ENCODE measurements at places on chromosomes 5 and 9. TPM values are rescaled to one million over a fixed set of nuclear protein-coding genes. Genes with fewer than 3 reads are reported as not detected.

DNA sequence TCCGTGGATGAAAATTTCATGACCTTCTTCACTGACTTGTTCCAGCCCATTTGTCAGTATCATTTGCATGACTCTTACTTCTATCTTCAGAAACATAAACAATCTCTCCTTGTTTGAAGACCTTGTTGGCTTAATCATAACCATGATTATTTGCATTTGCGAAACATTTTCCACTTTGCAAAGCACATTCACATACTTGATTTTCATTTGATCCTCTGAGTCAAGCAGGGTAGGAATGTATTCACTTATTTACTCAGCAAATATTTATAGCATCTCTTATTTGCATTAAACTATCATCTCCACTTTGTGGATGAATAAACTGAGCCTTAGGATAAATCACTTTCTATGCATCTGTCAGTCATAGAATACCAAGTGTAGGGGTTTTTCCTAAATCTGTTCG lies 343.0 kb upstream of the SGCD start:
- no peak for DNase-seq
- H3K36me3 ChIP-seq, result no peaks in the 10 kb centered on the region
- H3K27ac ChIP-seq, result no peak overlapping the region
- H3K27me3 ChIP-seq, result no peaks in the 10 kb centered on the region

DNA sequence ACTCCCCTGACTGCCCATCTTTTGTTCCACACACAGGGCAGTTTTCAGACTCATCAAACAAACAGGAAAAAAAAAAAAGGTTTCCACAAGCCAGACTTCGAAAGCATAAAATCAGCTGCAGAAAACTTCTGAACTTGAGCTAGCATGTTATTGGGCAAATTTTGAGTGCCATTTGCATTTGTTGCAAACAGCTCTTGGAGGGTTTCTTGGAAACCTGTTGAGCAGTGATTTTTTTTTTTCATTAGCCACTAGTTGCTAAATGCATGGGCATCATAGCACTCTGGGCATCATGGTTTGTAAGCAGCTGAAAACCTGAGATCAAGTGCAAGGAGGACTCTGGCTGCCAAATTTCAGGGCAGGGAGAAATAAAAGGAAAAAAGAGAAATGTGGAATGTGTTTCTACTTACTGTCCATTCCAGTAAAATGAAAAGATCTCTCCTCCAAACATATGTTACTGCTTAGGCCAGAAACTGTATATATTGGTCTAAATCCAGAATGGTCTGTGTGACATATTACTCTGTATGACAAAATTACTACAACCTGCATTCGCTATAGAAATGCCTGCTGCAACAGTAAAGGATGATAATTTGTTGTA lies 85.2 kb upstream of the SMIM23 start:
- no peak overlapping the region for H3K27ac ChIP-seq
- H3K4me3 ChIP-seq, result no peak overlapping the region
- H3K36me3 ChIP-seq, result no peaks in the 10 kb centered on the region
- H3K4me1 ChIP-seq, result no peaks in the 10 kb centered on the region
- DNase-seq, result no peak

GRCh38 chr5:87266914-87267573 lies 639 bp upstream of the RASA1 start:
- H3K27ac ChIP-seq, result peak overlapping the region; percentile 87
- peak overlapping the region; percentile 81 for H3K4me3 ChIP-seq
- no peaks in the 10 kb centered on the region for H3K36me3 ChIP-seq

DNA sequence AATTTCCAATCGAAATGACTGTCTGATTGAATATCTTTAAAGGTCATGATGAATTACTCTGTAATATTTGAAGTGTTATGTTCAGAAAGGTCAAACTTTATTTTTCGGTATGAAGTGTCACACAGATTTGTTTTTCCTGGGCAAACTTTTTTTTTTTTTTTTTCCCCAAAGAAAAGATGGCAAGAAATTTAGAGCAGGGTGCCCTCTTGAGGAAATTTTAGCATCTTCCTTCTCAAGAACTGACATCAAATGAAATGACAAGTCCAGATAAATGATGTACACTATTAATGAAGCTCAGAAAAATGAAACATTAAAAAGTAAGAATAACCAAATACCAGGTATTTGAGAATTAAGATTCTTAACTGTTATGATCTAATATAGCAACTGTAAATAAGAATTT lies 123.6 kb downstream of the INVS start:
- H3K27ac ChIP-seq, result no peak overlapping the region
- H3K4me3 ChIP-seq, result no peak overlapping the region
- no peak for DNase-seq

DNA sequence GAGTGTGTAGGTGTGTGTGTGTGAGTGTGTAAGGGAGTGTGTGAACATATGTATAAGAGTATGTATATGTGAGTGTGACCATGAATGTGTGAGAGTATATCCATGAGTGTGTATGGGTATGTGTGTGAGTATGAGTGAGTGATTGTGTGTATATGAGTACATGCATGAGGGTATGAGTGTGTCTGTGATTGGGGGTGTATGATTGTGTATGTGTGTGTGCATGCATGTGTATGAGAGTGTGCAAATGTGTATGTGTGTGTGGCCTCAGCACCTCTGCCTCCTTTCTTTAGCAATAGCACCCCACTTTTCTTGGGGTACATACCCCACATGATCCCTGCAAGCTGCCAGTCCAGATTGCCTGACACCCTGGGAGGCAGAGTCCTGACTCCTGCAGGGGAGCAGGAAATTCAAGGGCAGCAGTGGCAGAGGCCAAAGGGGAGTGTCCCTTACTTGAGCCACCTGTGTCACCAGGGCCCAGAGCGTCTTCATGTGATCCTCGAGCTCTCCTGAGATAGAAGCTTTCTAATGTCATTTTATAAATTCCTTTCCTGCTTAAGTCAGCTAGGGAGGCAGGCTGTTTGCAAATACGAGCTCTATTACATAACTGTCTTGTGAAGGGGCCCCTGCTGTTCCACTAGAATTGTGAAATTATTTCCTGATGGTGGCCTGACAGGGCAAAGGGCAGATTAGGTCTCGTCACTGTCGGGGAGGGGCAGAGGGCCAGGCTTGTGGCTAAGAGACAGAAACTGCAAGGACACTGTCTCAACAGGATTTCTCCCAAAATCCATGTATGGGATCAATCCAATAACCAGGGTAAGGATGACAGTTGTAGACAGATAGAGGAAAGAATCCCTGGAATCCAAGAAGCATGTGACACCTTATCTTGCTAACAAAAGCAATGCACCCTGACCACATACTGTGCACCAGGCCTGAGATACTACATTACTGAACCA lies 389.1 kb downstream of the GADD45G start:
- H3K4me3 ChIP-seq, result no peak overlapping the region
- DNase-seq, result peak; percentile 84
- H3K27me3 ChIP-seq, result no peaks in the 10 kb centered on the region
- H3K36me3 ChIP-seq, result no peaks in the 10 kb centered on the region

- no peaks in the 10 kb centered on the region for H3K27me3 ChIP-seq
- H3K4me3 ChIP-seq, result no peak overlapping the region
- H3K27ac ChIP-seq, result no peak overlapping the region
- H3K4me1 ChIP-seq, result peaks cover 9% of the 10 kb centered on the region
- peaks cover 9% of the 10 kb centered on the region for H3K36me3 ChIP-seq
These were observed 48.1 kb downstream of the TENT4A start for GRCh38 chr5:6761333-6761732.

- H3K36me3 ChIP-seq, result no peaks in the 10 kb centered on the region
- H3K4me3 ChIP-seq, result peak overlapping the region; percentile 78
- H3K4me1 ChIP-seq, result peaks cover 45% of the 10 kb centered on the region
- DNase-seq, result peak; percentile 83
- H3K27me3 ChIP-seq, result no peaks in the 10 kb centered on the region
- H3K27ac ChIP-seq, result peak overlapping the region; percentile 85
These were observed 666 bp downstream of the SNX30 start for GRCh38 chr9:112751056-112751795.

- no peak for DNase-seq
- H3K27me3 ChIP-seq, result no peaks in the 10 kb centered on the region
- no peaks in the 10 kb centered on the region for H3K4me1 ChIP-seq
- H3K27ac ChIP-seq, result no peak overlapping the region
These were observed 179.8 kb downstream of the ENC1 start for GRCh38 chr5:74460694-74461093.

GRCh38 chr5:160458806-160459800 lies 37.4 kb downstream of the PTTG1 start:
- DNase-seq, result no peak
- no peak overlapping the region for H3K4me3 ChIP-seq
- H3K4me1 ChIP-seq, result no peaks in the 10 kb centered on the region
- no peak overlapping the region for H3K27ac ChIP-seq
- H3K27me3 ChIP-seq, result no peaks in the 10 kb centered on the region

GRCh38 chr5:150129813-150130492 lies 25.7 kb downstream of the PDGFRB start:
- no peaks in the 10 kb centered on the region for H3K27me3 ChIP-seq
- peaks cover 20% of the 10 kb centered on the region for H3K36me3 ChIP-seq
- peaks cover 14% of the 10 kb centered on the region for H3K4me1 ChIP-seq
- H3K27ac ChIP-seq, result no peak overlapping the region
- peak; percentile 82 for DNase-seq

GRCh38 chr5:59608745-59609144 lies 284.8 kb downstream of the PDE4D start:
- no peak for DNase-seq
- H3K4me3 ChIP-seq, result no peak overlapping the region
- no peaks in the 10 kb centered on the region for H3K4me1 ChIP-seq

DNA sequence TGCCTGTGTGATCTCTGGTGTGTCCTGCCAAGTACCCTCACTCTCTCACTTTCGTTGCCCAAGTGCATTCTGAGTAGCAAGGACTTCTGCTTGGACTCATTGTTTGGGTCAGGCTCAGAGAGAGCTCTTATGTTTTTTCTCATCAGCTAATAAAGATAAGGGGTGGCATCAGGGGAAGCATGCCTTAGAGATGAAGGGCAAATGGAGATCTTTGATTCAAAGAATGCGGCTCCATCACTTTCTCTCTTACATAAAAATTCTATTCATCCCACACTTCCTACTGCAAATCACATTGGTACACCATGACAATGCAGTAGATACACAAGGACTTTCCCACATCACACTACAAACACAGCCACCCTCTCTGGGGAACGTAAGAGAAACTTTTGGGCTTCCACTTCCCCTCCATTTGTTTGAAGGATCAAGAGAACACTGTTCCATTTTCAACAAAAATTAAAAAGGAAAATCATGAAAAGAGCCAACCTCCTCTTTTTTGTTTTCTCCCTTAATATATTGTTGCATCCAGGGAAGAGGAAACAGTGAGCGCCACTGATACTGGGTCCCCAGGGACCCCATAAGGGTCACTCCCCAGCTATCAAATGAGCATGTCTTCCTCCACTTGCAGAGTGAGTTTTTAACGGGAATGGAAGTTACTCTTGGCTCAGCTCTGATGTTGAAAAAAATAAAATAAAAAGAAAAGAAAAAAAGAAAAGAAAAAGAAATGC lies 73.0 kb downstream of the ZNF366 start:
- H3K36me3 ChIP-seq, result no peaks in the 10 kb centered on the region
- peaks cover 13% of the 10 kb centered on the region for H3K4me1 ChIP-seq
- peak overlapping the region; percentile 31 for H3K27ac ChIP-seq
- DNase-seq, result no peak
- H3K27me3 ChIP-seq, result no peaks in the 10 kb centered on the region
- no peak overlapping the region for H3K4me3 ChIP-seq

DNA sequence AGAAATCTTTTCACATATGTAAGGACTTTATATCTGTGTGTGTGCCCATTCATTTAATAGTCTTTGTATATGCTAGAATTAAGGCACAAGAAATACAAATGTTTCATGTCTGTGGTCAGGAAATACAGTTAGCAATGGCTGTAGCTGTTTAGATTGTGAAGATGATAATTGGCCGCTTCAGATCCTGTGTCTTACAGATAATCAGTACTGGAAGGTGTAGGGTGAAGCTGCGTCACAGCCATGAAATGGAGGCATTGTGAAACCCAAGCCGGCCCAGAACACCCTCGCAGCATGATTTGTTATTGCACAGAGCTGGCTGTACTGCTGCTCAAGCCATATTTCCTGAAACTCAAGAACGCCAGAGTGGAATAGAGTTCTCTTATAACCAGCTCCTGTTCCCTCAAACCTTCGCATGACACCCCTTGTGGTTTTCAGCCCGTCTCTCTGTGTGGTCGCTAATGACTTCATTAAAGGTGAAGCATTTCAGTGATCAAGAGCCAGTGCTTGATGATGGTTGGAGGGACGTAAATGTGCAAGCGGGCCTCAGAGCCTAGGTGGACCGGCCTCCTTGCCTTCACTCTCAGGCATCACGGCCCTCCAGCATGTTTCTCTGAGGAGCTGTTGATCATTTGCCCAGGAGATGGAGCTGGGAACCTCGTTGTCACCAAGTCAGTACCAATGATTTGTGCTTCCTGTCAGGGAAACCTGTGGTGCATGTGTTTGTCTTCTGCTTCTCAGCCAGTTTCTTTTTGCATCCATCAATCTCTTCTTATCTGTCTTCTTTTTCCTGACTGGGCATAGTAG lies 80.1 kb downstream of the F2RL2 start:
- H3K27me3 ChIP-seq, result no peaks in the 10 kb centered on the region
- H3K4me3 ChIP-seq, result no peak overlapping the region
- peak overlapping the region; percentile 67 for H3K27ac ChIP-seq
- H3K36me3 ChIP-seq, result no peaks in the 10 kb centered on the region
- peak; percentile 69 for DNase-seq

DNA sequence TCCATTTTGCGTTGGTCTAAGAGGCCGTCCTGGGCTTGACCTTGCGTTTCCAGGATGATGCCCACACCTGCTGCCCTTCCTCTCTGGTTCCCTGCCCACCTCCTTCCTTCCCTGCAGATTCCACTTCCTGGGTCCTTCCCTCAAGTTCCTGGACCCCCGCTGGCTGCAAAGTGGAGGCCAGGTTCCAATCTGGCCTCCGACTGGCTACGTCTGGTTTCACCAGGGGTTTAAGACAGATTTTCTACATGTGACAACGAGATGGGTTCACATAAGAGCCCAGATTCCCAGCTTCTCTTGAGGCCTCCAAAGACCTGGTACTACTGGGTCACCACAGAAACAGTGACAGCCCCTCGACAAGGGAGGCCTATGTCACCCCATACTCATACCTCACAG lies 2.1 kb downstream of the MGAT4B start:
- no peaks in the 10 kb centered on the region for H3K27me3 ChIP-seq
- peak overlapping the region; percentile 11 for H3K27ac ChIP-seq
- no peak for DNase-seq
- H3K4me3 ChIP-seq, result peak overlapping the region; percentile 87
- peaks cover 32% of the 10 kb centered on the region for H3K4me1 ChIP-seq

GRCh38 chr5:170552621-170553115 lies 48.8 kb downstream of the KCNIP1 start:
- no peak for DNase-seq
- no peak overlapping the region for H3K27ac ChIP-seq
- no peaks in the 10 kb centered on the region for H3K4me1 ChIP-seq

DNA sequence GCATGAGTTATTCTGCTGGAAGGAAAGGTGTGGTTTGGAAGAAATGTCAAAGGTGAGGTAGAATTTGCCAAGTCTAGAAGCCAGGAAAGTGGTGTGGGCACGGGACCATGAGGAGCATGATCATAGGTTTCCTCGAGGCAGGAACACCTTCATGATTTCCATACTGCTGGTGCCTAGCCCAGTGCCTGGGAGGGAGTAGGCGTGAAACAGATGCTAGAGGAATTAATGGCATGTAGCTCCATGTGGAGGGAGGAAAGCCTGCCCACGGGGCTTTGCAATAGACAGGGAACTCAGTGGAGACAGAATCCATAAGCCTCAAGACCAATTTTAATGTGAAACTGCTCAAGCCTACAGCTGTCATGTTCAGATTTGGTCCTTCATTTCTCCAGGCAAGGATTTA lies 35.1 kb downstream of the TTLL11 start:
- DNase-seq, result no peak
- H3K27ac ChIP-seq, result no peak overlapping the region
- no peak overlapping the region for H3K4me3 ChIP-seq
- no peaks in the 10 kb centered on the region for H3K36me3 ChIP-seq

Gene PKD2L2
- total RNA-seq, result not detected

Gene ARL14EPL
- not detected for total RNA-seq

Gene SLC4A9
- total RNA-seq, result 0.23 TPM

Gene DEPDC1B
- 0.20 TPM for total RNA-seq

Gene PCDHGB1
- 2.0 TPM for total RNA-seq

Data from upper lobe of right lung (tissue), 1 donor.